ENCODE measurements at places on chromosomes 1 and 21.
A peak's percentile ranks its signal among the peaks of the same experiment; 100 is the strongest.

- no peak for DNase-seq
Observed at GRCh38 chr1:196598942-196599748, 9.1 kb downstream of the KCNT2 start.

- DNase-seq: no peak
Observed at GRCh38 chr1:18320051-18320450, 160.7 kb upstream of the KLHDC7A start.

DNA sequence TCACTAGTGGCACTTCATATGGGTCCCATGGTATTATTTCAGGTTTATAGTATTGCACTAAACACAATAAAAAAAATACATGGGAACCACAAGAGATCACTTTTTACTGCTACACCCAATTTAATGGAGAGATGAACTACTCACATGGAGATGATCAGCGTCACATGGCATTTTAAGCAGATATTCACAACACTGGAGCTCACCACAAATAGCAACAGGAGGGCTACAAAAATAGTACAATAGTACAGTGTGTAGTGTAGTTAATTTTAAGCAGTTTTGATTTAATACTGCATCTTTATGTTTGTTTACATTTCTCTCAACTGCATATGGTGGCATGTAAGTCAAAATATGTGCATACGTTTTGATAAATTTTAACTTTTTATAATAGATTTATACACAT lies 31.0 kb downstream of the SNX7 start:
- DNase-seq: no peak

- DNase-seq: no peak
Observed at GRCh38 chr21:42632771-42633690, 20.4 kb upstream of the PDE9A start.

GRCh38 chr1:109389638-109390341 lies 7.9 kb downstream of the SORT1 start:
- no peak for DNase-seq

GRCh38 chr1:28581531-28582247 lies 10.4 kb upstream of the RAB42 start:
- DNase-seq: peak; percentile 94

- no peak for DNase-seq
Observed at GRCh38 chr1:193709607-193710006, 523.2 kb upstream of the B3GALT2 start.

GRCh38 chr1:44635439-44635838 lies 38.8 kb downstream of the TMEM53 start:
- no peak for DNase-seq

GRCh38 chr1:220843481-220844011 lies 35.7 kb upstream of the HLX start:
- no peak for DNase-seq

Data from CD4-positive, alpha-beta T cell treated with Interleukin-1 beta for 1 hour (primary cell).